Epithelial cell of proximal tubule (primary cell): ENCODE measurements at places on chromosomes 6 and 20. TPM values are rescaled to one million over a fixed set of nuclear protein-coding genes. Genes with fewer than 3 reads are reported as not detected.

Gene PLA2G7
- total RNA-seq, result 0.23 and 0.36 TPM in 2 replicates

DNA sequence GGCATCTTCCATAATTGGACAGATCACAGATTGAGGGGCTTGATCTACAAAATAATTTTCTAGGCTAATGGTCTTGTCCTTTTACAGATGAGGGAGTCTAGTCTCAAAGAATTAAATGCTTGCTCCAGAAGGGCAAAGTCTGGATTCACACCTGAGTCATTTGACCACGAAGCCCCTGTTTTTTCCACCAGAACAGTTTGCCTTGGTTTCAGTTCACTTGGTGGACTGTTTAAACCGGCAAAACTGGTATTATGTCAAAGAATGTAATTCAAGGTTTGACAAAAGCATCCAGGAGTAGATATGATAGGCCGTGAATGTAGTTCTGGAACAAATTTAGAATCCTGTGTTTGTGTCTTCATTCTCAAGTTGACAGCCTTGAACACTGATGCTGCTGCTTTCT lies 3.3 kb downstream of the MYO6 start:
- no peak for DNase-seq

DNA sequence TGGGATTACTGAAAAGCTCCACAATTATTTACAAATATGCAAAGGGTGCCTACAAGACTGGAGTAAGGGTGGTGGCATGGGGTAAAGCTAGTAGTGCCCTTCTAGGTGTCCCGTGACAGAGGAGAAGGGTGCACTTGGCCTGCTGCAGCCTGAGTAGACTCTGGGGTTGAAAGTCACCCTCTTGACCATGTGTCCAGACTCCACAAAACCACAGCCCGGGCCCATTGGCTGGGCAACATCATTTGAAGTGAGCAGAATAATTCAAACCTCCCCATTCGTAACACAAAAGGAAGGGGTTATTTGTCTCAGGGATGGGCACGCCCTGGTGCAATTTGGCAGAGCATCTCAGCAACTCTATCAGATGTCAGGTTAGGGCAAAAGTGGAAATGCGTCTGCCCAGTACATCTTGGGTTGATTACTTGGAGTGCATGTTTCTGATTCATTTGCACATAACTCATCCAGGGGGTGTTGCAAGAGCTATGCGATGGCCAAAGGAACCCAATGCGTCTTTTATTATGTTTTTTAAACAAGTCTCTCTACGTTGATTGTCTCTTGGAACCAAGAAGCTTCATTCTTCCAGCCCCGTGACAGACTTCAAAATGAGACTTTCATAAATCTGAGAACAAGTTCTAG lies 56.7 kb downstream of the ISM1 start:
- no peak for DNase-seq

GRCh38 chr20:48772183-48772976 lies 55.4 kb downstream of the PREX1 start:
- no peak for DNase-seq

DNA sequence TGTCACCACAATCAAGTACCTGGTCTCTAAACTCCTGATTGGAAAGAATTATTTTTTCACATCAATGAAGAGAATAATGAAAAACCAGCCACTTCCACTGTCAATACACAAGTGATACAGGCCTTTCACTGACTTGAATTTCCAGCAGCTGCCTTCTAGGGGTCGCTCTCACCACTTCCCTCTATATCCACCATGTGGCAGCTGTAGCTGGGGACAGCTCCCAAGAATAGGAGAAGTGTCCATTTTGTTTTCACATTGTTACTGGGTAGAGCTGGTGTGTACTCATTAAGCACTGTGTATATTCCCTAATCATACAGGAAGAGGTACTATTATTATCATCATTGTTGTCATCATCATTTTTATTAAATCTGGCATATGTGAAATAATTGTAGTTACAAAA lies 438.4 kb upstream of the SPTLC3 start:
- no peak for DNase-seq

Gene RSPH4A
- not detected in 2 replicates for total RNA-seq

GRCh38 chr6:163986313-163986712 lies 571.8 kb downstream of the QKI start:
- DNase-seq, result no peak

DNA sequence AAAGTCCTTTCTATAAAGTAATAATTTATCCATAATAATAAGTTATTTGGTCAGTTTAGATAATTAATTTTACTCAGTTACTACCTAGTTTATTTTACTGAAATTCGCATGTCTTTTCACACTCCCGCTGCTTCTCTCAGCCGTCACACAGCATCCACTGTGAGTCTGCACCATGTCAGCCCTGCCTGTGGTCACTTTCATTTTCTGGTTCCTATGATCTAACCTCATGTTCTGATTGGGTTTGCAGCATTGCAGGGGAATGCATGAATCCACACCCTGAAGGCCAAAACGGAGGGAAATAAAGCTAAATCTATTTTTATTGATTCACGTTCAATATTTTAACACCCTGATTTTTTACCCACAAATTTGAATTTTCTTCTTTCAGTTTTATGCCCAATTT lies 47.4 kb downstream of the PDE10A start:
- no peak for DNase-seq

- DNase-seq, result no peak
Observed at GRCh38 chr6:157773248-157773773, 49.7 kb upstream of the SNX9 start.

Gene KCNK15
- 0.22 TPM in 1 of 2 replicates, not detected in the other for total RNA-seq

Gene GFOD1
- 2.2 and 2.5 TPM in 2 replicates for total RNA-seq

DNA sequence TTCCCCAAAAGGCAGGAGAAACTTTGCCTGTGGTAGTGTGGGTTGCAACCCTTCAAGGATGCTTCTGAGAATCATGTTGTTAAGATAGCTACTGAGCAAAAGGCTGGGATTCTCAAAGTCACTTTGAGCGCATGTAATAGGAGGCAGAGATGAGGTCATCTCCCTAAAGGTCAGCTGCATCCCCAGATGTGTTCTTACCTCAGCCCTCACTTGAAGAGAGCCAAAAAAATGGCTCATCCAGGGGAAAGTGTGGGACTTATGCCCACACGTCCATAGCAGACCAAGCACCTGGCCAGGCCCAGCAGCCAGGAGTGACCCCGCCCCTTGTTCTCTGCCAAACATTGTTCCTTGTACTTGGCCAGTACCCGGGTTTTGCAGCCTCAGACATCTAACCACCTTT lies 187.0 kb upstream of the BMP2 start:
- no peak for DNase-seq
